NCI-H526 (cell line): ENCODE measurements at places on chromosomes 2 and 18.

DNA sequence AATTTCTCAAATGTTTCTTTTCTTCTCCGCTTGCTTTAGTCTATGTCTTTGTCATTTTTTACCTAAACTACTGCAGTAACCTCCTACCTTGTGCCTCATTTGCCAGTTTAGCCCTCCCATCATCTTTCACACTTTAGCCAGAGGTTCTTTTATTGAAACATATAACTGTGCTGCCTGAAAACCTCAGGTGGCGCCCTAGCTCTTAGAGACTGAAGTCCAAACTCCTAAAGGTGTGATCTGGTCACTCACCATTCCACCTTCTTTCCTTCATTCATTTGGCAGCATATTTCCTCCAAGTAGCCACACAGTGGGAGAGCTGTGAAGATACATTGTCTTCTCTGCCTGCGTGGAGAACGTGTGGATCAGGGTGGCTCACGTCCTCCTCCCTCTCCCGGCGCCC is 98.2 kb upstream of the MAPRE2 start:
- DNase-seq, result no peak

DNA sequence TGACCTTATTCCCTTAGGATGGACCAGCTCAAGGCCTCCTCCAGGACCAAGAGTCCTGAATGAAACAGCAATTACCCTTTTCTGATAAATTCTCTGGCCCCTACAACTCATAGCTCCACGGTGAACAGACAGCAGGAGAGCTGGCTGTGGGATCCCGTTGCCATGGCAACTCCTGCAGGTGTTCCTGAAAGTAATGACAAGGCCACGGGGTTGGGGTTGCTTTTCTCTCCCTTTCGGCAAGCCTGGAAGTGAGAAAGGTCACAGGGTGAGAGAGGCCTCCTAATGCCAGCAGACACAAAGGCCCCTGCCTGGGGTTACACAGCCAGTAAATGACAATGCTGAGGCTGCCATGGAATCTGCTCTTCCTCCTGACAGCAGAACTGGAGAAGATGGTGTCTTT is 403.0 kb downstream of the NBAS start:
- DNase-seq, result peak; percentile 97

DNA sequence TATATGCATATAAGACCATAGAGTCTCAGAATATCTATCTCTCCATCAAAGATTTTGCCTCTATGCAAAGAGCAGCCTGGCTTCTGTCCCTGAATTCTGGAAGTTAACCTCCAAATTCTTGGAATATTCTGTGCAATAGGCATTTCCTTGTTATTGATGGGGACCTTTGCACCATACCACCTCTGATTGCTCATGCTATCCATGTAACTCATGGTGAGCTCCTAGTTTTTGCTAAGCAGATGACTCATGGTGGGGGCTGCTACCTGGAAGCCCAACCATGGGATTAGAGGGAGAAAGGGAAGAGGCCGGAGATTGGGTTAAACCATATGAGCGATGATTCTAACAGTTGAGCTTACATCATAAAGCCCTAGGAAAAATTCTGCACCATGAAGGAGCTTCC is 310.2 kb upstream of the FIGN start:
- no peak for DNase-seq

DNA sequence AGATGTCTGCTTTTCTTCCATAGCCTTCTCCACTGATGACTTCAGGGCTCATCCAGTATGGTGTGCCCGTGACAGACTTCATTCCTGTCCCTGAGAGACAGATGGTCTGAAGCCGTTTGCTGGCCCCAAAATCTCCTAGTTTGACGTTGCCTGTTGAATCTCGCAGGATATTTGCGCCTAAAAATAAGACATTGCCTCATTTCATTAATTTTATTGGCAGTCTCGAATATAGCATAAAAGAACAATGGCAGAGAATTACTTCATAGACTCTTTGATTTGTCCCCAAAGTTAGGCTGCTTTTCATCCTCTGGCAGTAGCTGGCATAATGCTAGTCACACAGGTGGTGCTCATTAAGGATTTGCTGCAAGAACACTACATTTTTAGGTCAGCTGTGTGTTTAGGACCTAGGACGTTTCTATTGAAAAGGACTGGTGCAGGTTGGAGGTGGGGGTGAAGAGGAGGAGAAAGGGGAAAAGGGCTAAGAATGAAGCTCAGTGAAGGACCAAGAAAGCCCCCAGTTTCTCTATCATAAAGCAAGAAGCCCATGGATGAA is 14.7 kb upstream of the ERCC3 start:
- DNase-seq, result no peak

GRCh38 chr2:195898505-195899191 is 170.0 kb downstream of the DNAH7 start:
- no peak for DNase-seq

DNA sequence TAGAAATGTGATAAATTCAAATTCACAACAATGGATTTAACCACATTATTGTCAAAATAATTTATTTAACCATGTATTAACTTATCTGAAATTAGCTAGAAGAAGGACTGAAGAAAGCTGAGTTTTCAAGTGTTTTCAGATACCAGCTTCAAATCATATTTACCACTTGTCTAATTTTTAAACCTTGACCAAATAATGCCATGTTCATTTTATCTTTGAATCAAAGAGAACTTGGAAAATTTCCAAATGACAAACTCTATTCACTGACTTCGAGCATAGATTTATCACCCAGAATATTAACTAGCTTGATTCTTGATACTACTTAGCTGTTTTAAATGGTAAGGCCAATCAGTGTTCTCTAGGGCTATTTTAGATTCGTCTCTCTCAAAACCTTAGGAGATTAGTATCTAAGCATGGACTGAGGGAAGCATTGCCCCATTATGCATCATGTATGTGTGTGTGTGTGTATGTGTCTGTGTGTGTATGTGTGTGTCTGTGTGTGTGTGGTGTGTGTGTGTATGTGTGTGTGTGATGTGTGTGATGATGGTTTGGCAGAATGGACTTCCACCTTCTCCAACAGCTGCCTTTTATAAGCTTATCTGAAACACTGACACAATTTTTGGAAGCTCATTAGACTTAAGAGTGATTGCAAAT is 667.5 kb upstream of the FANCL start:
- no peak for DNase-seq

DNA sequence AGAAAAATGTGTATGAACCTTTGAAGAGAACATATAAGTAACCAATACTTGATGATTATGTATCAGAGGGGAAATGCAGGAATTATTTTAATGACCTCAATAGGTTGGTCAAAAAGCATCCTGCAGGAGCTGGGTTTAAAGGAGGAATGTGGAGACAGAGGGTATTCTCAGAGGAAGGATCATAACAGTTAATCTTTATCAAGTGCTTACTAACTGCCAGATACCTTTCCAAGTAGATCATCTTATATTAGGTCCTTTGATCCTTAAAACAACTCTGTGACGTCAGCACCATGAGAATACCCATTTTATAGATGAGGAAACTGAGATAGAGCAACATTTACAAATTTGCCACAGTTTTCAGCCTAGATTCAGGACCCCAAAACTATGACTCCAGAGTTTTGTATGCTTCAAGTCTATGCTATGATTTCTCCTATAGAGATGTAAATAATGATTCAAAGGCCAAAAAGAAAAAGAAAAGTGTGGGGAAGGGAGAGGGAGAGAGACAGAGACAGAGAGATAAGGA is 3.0 kb downstream of the RFTN2 start:
- no peak for DNase-seq

- no peak for DNase-seq
Observed at GRCh38 chr2:204611017-204611631, 65.8 kb downstream of the PARD3B start.

DNA sequence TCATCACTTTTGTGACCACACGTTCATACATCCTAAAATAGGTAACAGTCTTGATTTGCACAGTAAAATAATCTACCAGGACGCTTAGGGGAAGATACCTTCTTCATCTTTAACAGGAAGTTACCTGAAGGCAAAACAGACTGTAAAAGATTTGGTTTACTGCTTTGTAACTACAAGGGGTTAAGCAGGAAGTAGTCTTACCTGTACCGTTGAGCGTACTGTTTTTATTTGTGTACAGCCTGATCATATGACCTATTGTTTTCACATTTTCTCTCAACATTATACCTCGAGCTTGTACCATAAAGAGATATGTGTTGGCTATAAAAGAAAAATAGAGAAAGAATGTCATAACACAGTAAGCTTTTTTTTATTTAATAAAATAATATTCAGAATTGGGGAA is 18.3 kb downstream of the B4GALT6 start:
- DNase-seq, result no peak

DNA sequence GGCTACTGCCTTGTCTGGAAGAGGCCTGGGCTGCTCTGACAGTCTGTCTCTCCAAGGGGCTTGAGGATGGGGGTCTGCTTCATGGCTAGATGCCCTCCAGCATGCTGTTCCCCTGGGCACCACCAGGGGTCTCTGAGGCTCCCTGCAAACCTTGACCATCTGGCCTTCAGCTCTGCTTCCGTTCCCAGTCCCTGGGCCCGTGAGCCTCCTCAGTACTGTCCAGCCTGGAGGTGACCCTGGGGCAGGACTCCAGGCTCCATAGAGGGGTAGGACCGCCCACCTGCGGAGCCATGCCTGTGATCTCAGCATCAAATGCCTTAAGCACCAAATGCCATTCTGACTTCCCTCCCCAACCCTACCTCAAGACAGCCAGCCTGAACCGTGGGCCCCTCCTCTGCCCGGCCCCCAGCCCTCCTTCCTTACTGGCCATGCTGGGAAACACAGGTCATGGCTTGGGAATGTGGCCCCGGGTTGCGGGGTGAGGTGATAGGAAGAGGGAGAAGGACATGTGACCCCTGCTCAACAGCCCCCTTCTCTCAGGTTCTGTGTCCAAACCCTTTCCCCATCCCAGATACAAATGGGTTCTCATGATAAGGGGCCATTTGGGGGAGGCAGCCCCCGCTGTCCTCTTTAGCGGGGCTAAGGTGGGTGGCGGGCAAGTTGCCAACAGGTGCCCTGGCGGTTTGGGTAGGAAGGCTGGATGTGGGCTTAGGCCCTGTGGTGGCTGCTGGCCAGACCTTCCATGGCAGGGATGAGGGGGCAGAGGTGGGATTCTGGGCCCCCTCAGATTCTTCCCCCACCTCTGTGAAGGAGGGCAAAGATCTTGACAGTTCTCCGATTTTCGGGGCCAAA is 25.0 kb downstream of the SPEG start:
- no peak for DNase-seq

DNA sequence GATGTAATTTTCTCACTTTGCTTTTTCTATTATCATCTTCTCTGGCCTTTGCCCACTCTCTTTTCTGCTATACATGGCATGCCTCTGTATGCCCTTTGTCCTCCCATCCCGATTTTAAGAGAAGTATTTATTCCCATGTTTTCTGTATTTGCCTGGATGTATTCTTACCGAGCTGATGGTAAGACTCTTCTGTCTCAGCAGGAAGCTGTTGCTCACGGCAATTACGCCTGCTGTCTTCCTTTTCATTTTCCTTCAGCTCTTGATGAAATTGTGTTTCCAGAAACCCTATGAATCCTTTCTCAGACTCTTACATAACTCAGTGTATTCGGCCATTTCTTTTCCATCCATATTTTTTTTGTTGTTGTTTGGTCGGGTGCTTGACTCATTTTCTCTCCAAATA is 121.6 kb downstream of the SP3 start:
- no peak for DNase-seq

GRCh38 chr2:158773121-158773520 is 22.0 kb upstream of the DAPL1 start:
- DNase-seq, result no peak

DNA sequence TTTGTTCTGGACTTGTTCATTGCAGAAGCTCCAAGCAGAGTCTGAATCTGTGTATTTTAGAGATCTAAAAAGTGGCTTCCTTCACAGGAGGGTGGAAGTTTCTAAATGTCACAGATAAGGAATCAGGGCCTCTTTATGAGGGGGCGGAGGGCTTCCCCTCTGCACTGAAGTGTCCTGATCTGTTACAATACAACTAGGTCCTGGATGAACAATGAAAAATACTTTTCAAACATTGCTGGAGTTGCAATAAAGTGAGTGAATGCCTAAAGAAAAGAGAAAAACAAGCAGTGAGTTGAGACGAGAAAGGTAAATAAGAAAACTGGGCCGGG is 179.3 kb upstream of the HDAC4 start:
- no peak for DNase-seq

DNA sequence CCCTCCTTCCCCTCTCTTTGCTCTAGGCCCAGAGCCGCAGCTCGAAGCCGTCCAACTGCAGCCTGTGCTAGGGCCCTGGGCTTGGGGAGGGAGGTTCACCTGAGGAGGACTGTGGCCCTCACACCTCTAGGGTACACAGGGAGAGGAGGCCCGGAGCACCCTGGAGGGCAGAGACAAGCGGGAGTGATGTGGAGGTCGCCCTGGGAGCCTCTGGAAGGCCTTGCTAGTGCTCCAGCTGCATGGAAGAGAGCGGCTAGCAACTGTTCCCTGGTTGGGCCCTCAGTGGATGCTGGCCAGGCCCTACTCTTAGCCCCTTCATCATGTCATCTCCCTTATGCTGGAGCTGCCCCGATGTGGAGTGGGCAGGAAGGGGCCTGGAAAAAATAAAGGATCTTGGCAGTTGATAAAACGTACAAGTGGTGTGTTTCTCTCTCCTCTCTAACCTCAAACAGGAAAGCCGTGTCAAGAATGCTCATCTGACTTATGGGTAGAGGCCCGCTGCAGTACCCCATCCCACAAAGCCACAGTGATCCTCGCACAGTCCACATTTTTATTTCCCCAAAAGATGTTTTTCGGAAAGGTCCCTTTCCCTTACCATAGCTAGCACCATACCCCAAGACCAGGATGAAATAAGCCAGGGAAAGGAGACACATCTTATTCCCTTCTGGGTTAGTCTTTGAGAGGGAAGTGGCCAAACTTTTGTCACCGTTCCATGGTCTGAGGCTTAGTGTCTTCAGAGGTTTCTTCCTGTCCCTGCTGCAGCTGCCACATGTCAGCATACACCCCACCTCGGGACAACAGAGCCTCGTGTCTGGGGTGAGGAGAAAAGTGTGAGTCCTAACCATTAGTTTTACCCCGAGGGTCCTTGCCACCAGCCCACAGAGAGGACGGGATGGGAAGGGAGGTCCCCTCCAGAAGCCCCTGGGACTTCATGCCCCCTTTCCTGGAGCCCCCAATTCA is 2.9 kb downstream of the ZFAND2B start:
- no peak for DNase-seq

DNA sequence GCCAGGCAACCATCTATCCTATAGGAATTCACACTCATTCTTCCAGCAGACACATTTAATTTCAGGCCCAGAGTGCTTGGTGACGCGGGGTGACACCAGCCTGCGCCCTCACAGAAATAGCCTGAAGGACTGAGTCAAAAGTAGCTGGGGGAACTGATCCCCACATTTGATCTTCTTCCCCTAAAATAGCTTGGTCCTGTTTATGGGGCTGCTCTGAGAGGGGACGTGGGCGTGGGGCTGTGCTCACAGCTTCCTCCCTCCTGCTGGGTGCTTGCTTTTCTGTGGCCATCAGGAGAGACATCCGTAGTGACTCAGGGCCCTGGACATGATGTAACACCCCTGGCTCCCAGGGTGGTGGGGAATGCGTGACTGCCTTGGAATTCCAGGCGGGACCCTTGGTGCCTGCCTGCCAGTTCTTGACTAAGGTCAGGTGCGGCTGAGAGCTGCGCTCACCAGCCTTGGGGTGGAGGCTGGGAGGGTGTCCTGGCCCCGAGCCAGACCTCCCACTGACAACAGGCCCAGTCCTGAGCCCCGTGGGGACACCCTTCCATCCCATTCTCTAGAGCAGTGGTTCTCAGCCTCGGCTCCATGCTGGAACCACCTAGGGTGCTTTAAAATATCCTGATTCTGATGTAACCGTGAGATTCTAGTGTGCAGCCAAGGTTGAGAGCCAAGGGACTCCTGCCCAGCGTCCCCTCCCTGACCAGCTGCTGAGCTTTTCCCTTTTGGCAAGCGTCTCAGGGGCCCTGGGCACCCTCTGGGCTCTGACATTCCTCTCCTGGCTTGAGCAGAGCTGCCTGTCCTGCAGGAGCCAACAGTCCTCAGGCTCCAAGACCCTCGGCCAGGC is 47.4 kb upstream of the SMAD7 start:
- no peak for DNase-seq
